M059J (cell line): ENCODE measurements at places on chromosomes 1 and 21. TPM values are rescaled to one million over a fixed set of nuclear protein-coding genes. Genes with fewer than 3 reads are reported as not detected.
A peak's percentile ranks its signal among the peaks of the same experiment; 100 is the strongest.

Gene GRIK3
- not detected in 2 replicates for total RNA-seq

Gene C1orf105
- not detected in 2 replicates for total RNA-seq

Gene SMAP2
- total RNA-seq = 33.1 and 35.4 TPM in 2 replicates

Gene CFAP141
- total RNA-seq = not detected in 2 replicates

Gene SAMSN1
- total RNA-seq = 0.32 TPM in 1 of 2 replicates, not detected in the other

Gene VASH2
- 0.44 and 0.79 TPM in 2 replicates for total RNA-seq

Gene MROH7
- total RNA-seq = not detected in 2 replicates

Gene TMEM79
- total RNA-seq = 2.1 and 2.2 TPM in 2 replicates

Gene UBASH3A
- total RNA-seq = not detected in 2 replicates

Gene KRTAP19-3
- total RNA-seq = not detected in 2 replicates

DNA sequence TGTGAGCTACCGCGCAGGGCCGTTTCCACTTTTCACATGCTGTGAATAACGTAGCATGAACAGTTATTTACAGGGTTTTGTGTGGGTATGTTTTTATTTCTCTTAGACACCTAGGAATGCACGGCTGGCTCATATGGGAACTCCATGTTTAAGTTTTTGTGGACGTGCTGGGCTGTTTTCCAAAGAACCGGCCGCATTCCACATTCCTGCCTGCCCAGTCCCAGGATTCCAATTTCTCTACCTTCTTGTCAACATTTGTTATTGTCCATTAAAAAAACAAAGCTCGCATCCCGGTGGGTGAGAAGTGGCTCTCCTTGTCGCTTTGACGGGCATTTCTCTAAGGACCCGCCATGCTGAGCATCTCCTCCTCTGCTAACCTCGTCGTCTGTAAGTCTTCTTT, 47.1 kb upstream of the LRRC3 start:
- DNase-seq = peak; percentile 18

DNA sequence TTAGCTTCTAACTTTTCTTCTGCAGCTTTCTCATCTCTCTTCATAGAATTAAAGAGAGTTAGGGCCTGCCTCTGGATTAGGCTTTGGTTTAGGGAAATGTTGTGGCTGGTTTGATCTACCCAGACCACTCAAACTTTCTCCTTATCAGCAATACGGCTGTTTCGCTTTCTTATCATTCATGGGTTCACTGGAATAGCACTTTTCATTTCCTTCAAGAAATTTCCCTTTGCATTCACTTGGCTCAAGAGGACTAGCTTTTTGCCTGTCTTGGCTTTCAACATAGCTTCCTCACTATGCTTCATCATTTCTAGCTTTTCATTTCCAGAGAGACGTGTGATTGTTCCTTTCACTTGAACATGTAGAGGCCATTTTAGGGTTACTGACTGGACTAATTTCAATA, 59.6 kb downstream of the AKT3 start:
- no peak for DNase-seq

- no peak for DNase-seq
Observed at GRCh38 chr1:45325851-45326506, 716 bp upstream of the HPDL start.

DNA sequence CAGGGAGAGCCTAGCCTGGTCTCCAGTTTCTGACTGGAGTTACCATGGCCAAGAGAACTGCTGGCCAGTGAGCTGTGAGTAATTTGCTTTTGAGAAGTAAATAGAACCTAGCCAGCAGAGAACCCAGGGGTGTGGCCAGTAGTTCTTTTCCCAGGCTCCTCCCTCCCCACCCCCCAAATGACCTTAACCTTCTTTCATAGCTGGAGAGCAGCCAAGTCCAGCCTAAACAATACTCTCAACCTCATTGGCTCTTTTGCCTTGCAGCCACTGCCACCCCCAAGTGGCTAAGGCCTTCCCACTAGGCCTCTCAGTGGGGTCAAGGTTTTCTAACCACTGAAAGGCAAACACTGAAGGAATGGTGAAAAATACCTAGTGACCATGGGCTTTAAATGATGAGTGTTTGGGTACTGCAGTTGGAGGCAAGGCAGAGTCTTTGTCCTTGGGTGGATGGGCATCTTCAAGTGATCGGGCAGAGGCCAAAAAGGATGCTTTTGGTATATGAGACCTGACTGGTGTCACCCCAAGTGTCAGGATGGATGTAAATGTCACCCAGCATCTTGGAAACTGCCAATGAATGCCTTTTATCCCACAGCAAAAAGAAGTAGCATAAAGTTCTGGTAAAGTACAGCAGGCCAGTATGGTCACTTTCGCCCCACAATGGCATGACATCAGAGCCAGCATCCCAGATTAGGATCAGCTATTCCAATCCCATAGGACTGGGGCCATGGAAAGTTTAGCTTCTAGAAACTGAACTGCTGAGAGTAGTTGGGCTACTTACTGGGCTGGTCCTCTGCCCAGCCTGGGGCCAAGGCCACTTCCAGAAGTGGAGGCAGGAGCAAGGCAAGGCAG, 3.5 kb upstream of the PIGV start:
- DNase-seq = peak; percentile 87

DNA sequence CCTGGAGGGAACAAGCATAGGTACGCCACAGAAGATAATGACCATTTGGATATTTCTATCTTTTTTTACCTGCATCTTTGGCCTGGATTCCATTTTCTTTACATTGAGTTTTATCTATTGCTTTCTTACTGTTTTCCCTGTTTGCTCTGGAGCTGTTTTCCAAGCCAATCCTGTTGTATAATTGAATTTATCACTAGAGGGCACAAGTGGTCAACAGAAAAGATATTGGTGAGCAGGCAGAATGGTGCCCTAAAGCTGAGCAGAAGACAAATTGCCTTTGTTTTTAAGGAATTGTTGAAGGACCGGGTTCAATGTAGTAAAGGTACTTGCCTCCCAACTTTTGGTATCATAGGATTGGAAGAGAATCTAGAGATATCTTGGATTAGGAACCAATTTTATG, 152.8 kb downstream of the PPP1R12B start:
- peak; percentile 46 for DNase-seq

- DNase-seq = no peak
Observed at GRCh38 chr1:53585565-53585964, 126.4 kb downstream of the DMRTB1 start.

GRCh38 chr21:45644041-45644906, 749 bp downstream of the PCBP3 start:
- no peak for DNase-seq

DNA sequence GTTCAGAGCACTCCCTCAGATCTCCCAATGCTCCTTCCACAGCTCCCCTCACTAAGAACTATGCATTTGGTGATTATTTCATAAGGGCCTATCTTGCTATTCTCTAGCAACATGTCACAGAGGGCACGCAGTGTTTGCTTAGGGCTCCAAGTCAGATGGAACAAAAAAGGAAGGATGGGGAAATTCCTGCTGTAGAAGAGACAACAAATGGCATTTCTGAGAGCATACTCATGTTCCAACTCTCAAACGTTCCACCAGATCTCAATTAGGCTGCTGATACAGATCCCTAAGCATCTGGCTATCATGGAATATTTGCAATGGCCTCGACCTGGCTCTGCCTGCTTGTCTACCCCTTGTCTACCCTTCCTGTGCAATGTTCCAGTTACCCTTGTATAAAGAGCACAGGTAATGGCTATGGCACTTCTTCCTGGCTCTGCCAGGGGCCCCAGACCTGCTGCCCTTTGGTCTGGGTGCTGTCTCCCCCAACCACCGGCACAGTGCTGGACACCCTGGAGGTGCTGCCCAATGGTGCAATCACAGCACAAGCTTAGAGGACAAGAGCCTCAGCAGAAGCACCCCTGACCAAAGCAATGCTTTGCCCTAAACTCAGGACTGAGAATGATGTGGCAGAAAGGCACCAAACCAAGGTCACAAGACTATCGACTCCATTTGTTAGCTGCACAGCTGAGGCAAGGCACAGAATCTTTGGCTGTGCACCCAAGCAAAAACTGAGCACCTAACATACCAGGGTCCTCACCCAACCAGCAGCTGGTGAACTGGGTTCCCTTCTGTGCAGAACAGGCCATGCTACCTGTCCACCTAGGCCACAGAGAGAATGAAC, 3.6 kb downstream of the PARP1 start:
- DNase-seq = no peak

DNA sequence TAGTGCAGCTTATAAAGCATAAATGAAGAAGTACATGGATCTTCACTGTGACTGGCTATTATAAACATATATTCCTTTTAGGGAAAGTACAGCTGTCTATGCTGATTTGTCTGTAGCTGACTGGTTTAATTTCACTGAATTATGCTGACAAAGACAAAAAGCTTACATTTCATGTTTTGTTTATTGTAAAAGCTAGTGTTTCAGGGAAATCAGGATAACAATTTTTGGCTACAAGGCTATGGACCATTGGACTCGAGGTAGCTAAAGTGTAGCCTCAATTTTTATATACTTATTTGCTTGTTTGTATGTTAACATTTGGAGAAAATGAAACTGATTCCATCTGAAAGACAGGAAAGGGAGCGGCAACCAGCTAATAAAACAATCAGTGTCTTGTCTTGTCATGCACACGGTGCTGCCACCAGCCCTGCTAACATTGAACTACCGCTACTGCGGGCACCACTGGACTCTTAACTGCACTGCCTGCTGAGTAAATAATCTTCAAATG, 480.2 kb downstream of the COL11A1 start:
- peak; percentile 2 for DNase-seq

- peak; percentile 51 for DNase-seq
Observed at GRCh38 chr1:183739741-183740271, 65.1 kb upstream of the RGL1 start.

- no peak for DNase-seq
Observed at GRCh38 chr1:24748191-24749121, 3.2 kb downstream of the CLIC4 start.
